ENCODE measurements at places on chromosomes 16 and 17.
A peak's percentile ranks its signal among the peaks of the same experiment; 100 is the strongest.

- no peak for DNase-seq
These were observed 186.1 kb downstream of the RPTOR start for GRCh38 chr17:80730739-80731138.

- DNase-seq, result no peak
These were observed 6.9 kb downstream of the HIRIP3 start for GRCh38 chr16:29988346-29989075.

DNA sequence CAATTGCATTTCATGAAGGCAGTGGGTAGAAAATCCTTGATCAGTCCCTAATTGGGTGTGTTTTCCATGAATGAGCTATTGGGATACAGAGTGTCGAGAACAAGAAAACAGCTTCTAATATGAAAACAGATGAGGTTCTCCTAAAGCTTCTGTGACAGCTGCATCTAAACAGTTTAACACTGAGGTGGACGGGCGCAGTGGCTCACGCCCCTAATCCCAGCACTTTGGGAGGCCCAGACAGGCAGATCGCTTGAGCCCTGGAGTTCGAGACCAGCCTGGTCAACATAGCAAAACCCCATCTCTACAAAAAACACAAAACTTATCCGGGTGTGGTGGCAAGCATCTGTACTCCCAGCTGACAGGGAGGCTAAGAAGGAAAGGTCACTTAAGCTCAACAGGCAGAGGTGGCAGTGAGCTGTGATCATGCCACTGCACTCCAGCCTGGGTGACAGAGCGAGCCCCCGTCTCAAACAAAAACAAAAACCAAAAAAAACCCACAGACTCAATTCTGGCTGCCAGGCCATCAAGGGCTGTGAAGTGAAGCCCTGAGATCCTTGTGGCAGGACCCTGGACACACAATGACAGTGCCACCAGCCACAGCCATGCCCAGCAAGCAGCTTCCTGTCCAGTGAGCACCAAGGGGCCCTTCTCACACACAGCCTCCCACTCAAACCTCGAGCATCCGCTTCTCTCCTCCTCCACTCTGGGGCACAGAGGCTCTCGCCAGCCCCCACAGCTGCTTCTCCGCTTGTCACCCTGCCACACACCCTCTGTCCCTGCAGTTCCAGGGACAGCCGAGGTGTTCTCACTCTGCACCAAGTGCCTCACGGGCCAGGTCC is 44.0 kb downstream of the ANKRD11 start:
- DNase-seq, result no peak

GRCh38 chr16:57609541-57610401 is 18.7 kb upstream of the ADGRG1 start:
- DNase-seq, result no peak

DNA sequence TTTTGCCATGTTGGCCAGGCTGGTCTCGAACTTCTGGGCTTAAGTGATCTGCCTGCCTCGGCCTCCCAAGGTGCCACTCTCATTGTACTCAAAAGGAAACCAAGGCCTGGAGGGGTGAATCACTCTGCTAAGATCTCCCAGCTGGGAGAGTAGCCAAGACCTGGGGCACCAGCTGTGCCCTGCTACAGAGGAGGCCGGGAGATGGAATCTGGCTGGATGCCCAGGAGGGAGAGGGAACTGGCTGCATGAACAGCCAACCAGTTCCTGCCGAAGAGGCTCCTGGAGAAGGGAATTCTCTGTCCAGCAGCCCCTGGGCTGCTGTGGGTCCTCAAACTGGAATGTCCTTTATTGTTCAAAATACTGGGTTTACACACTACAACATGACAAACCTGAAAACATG is 238.7 kb upstream of the CIBAR2 start:
- DNase-seq, result peak; percentile 90

DNA sequence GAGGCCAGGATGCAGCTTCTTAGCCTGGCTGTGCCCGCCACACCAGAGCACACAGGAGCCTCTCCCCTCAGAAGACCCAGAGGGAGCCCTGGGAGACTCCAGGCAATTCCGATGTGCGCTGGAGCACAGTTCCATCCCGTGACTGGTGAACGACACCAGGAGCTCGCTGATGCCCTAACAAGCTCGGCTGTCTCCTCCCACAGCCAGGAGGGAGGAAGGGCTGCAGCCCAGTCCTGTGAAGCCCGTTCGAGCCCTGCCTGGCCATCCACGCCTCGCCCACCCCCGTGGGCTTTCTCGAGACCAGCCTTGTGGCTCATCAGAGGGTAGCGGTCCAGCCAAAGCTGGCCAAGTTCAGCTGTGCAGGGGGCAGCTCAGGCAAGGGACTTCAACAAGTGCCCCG is 21.8 kb upstream of the RASD1 start:
- no peak for DNase-seq

- DNase-seq, result no peak
These were observed 29.2 kb downstream of the GNA13 start for GRCh38 chr17:65027305-65027704.

- no peak for DNase-seq
These were observed 3.0 kb downstream of the PARN start for GRCh38 chr16:14627078-14627477.

DNA sequence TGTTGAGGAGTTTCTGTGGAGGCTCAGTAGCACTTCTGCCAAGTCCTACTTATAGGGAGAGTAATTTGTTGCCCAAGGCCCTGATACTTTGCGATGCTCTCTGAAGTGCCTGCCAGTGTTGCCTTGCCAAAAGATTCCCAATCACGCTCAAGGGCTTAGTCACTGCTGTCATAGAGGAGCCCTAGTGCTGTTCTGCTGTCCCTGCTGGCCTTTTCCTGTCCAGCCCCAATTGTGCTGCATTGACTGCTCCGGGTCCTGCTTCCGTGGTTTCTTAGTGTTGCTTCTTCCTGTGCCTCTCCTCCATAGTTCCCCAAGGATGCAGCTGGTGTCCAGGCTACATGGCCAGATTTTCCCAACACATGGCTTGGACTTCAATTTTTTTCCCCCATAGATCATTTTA is 13.9 kb downstream of the NUP93 start:
- DNase-seq, result no peak

DNA sequence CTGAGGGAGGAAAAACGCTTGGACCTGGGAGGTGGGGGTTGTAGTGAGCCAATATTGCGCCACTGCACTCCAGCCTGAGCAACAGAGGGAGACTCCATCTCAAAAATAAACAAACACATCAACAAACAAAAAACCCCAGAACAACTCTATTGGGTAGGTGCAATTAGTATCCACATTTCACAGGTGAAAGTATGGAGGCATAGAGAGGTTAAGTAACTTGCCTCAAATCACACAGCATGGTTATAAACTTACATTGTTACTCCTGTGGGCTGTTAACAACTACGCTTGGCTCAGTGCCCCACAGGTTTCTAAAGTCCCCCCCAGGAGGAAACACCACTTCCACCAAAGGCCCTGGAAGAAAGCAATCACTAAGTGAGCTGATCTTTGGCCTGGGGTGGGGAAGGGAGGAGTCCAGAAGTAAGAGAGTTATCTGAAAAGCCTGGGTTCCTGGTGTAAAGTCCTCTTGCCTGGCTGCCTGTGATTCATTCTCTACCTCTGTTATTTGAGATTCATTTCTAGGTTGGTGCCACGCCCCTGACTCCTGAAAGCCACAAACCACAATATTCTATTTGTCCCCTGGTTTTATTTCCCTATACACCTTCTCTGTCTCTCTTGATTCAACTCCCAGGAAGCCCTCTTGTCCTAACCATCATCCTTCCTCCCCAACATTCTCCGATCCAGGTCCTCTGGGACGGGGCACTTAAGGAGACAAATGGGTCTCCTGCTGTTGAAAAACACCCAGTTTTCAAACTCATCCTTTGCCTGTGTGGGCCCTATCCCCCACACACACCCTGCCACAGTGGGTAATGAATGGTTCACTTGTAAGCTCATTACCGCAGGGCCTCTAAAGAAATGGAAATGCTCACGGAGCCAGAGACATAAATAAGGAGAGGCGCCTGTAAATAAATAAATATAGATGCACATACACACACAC is 195.4 kb downstream of the XYLT1 start:
- no peak for DNase-seq

GRCh38 chr16:71895679-71896365 is 491 bp downstream of the IST1 start:
- no peak for DNase-seq

DNA sequence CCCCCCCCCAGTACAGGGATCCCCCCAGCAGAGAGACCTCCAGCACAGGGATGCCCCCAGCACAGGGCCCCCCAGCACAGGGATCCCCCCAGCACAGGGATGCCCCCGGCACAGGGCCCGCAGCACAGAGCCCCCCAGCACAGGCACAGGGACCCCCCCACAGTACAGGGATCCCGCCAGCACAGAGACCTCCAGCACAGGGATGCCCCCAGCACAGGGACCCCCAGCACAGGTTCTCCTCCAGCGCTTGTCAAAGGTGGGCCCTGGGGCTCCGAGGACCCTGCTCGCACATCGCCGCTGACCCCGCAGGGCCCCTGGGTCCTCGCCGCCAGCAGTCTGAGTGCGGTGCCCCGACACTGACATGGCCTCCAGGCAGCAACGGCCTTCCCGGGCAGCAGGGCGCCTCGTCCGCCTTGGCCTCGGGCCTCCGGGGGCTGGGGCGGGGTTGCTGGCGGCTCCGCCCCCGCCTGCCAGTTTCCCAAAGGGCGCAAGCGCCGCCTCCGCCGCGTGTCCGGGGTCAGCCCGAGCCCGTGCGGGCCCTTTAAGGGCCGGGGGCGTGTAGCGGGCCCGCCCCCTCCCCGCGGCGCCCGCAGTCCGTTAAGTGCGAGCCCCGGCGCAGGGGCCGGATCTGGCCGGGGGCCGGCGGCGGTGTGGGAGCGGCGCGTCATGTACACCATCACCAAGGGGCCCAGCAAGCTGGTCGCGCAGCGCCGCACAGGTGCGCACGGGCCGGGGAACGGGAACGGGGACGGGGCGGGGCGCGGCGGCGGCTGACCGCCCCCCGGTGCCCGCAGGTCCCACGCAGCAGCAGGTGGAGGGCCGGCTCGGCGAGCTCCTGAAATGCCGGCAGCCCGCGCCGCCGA is at the start of gene MCRIP2:
Gene MCRIP2, plus strand, starts transcription at position 503 of the 863 bp plus-strand sequence. Its CDS starts 164 bp downstream, at position 667.
- DNase-seq, result no peak

- no peak for DNase-seq
These were observed 36.8 kb downstream of the NLRC5 start for GRCh38 chr16:57025941-57026777.

DNA sequence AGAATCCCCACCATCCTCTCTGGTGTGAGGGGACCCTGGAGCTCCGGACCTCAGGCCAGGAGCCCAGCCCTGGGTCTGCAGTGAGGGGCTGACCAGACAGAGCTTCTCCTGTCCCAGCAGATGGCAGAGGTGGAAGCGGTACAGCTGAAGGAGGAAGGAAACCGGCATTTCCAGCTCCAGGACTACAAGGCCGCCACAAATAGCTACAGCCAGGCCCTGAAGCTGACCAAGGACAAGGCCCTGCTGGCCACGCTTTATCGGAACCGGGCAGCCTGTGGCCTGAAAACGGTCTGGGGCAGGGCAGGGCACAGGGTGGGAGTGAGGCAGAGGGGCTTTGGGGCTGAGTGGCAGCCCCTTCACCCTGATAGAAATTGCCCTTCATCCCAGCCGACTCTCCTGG is 527 bp downstream of the UNC45B start:
- no peak for DNase-seq

- no peak for DNase-seq
These were observed 3.3 kb upstream of the COG1 start for GRCh38 chr17:73189417-73190099.

DNA sequence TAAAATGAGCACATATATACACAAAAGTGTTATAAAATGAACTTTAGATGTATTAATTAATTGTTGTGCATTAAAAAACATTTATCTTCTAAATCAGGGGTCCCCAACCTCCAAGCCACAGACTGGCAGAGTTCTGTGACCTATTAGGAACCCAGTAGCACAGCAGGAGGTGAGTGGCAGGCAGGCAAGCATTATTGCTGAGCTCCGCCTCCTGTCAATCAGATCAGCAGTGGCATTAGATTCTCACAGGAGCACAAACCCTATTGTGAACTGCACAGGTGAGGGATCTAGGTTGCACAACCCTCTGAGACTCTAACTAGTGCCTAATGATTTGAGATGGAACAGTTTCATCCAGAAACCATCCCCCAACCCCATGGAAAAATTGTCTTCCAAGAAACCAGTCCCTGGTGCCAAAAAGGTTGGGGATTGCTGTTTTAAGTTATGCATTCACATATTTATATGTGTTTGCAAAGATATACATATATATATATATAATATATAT is 583.7 kb downstream of the KCNJ2 start:
- DNase-seq, result no peak

Measured in NCI-H2107 (cell line).